ENCODE measurements at places on chromosomes 4 and X. TPM values are rescaled to one million over a fixed set of nuclear protein-coding genes. Genes with fewer than 3 reads are reported as not detected.

IBSP gene
- total RNA-seq, result not detected

TIGD4 gene
- total RNA-seq, result 1.5 TPM

- no peak for DNase-seq
Observed at GRCh38 chrX:117957128-117957527, 159.5 kb downstream of the KLHL13 start.

DNA sequence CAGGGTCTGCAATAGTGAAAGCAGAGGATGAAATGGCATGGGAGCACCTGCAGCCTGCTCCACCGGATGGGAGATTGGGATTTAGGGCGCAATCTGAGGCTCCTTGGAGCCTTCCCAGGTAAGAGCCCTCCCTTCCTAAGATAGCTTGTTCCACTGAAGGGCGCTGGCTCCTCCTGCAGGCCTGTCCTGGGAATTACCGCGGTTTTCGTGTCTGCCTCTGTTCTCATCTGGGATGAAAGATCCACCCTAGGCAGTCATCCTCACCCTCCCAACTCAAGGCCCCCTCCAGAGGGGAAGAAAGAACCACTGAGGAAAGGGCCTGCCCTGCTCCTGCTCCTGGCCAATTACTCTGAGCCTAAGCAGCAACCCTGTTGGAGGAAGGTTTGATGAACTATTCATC is 547.5 kb downstream of the SMARCA1 start:
- no peak for DNase-seq

All from A172 (cell line).